Central memory CD8-positive, alpha-beta T cell (primary cell): ENCODE measurements at places on chromosomes 11 and 22.

DNA sequence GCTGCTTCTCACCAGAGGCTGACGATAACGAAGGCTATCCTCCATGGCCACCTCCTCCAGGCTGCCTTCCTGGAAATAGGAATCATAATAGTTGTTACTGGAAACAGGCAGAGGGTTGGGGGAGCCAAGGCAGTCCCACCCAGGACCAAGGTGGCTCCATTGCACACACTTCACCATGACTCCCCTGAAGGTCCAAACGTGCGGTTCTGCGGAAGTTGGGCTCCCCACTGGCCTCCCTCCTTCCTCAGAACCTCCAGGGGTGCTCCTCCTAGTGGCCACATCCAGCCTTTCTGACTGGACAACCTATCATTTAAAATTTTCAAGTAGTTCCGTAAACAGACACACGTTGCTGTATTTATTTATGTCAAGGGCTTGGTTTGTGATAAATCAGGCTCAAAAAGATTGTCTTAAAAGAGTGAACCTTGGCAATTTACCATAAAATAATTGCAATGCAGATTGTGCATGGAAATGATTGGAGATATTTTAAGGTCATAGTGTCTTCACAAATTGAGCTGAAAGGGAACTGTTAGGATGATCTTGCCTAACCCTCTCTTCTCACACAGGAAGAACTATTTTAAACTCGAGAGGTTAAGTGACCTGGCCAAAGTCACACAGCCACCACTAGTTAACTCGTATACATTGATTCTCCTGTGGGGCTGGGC lies 1.4 kb upstream of the TCN2 start:
- DNase-seq: no peak

DNA sequence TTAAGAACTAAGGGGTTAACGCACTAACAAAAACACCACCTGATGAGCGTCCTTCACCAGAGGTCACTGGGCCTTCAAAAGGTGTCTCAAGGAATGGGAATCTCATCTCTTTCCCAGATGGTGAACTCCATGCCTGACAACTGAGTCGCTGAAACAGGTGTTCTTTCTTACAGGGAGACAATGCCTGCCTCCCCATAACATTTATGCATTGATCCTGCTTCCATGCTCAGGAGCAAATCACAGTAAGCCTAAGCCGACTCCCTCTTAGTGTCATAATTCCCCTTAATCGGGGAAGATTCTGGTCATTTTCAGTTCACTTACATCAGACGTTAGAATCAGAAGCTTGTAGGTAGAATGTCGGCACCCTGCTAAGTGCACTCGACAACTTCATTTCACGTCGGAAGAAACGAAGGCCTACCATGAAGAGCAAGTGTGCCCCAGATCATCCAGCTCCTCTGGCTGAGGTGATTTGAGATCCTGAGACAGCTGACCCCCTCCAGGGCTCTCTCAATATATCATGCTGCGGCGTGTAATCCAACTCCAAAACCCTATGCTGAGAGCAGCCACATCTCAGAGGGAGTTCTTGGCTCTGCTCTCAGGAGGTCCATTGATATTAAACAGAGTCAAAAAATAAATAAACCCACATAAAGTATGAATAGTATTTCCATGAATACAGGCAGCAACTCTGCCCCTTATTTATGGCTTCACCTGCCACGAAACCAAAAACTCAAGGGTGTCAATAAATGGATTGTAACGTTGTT lies 163.1 kb downstream of the LARGE1 start:
- DNase-seq: no peak

- DNase-seq: no peak
These were observed 28.1 kb upstream of the IGSF9B start for GRCh38 chr11:133984828-133985227.

GRCh38 chr11:17434108-17434507 lies 42.5 kb downstream of the ABCC8 start:
- no peak for DNase-seq

DNA sequence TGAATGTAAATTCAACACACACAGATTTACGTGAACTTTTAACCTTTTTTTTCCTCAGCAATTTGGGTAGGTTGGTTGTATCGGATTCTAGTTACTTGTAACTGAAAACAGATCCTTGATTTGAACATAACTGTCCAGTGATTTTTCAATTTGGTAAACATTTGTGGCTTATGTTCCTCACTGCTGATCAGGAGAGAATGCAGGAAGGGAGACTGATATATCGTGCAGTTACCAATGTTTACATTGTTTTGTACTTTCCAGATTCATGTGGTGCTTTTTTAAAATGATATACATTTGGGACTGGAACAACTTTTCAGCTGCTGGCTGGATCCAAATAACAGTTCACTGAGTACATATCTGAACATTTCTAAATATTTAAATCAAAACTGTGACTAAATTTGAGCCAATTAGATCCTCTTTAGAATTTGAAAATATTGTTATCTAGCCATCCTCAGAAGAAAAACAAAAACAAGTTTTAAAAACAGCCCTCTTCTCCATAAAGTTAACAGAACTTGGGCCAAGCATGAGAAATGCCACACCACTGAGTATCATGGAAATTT lies 84.3 kb upstream of the MTMR2 start:
- no peak for DNase-seq

GRCh38 chr22:37905534-37906363 lies at the start of gene MICALL1:
MICALL1 (plus strand) TSS chr22:37906297; CDS start chr22:37906423, 126 bp downstream.
- peak; percentile 18 for DNase-seq

GRCh38 chr22:19056951-19057401 lies 65.2 kb downstream of the DGCR2 start:
- no peak for DNase-seq

- no peak for DNase-seq
These were observed 154.6 kb downstream of the MAML2 start for GRCh38 chr11:96188243-96189006.

DNA sequence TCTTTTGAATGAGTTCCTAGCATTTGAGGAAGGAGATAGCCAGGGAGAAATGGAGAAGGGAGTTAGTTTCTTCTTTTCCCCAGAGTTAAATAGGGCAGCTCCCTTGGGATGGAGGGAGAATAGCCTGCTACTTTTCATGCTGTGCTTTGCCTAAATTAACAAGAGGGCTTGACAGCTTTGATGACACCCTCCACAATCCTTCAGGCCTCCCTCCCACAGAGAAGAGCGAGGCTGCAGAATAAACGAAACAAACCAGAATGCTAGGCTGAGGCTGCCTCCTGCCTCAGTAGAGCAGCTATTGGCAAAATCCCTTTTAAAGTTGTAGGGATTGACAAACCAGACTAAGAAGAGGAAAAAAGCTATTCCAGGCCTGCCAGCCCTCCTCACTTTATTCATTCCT lies 94.6 kb downstream of the C11orf58 start:
- DNase-seq: no peak

DNA sequence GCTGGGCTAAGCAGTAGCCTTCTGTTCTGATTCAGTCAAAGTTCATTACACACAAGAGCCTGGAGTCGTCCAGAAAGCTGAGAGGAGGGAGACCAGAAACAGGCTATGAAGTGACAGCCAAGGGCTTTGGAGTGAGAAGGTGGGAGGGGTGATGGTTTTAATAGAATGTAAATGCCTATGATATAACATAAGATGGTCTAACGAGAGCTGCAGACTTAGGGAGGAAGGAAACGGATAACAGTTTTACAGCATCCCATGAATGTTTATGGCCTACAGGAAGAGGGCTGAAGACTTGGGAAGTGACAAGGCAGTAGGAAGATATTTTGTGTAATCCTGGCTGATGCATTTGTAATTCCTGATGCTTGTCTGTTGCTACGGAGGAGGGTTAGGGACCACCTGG lies 62.0 kb downstream of the DHCR7 start:
- no peak for DNase-seq

DNA sequence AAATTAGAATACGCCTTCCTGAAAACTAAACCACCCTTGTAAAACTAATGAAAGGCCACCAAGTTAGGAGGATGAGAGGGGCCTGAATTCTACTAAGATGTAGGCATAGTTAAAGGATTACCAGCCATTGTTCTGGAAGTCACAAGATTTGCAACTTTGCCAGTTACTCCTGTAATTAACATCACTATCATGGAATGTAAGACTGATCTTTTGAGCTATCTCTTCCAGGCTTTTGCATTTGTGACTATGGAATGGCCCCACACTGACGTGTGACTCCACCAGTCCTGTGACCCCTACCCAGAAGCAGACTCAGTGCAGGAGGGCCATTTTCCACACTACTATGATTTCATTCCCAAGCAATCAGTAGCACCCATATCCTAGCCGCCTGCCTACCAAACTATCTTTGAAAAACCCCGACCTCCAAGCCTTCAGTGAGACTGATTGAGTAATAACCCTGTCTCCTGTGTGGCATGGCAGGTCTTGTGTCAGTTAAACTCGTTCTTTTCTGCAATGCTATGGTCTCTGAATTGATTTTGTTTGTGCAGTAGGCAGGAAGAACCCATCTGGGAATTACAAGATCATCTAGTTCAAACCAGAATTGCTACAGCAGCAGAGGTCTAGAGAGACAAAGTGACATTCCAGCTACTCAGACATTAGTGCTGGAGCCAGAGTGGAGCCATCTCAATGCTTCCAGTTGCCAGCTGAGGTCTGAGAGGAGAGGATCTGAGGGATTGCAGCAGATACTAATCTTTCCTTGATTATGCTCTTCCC lies 1.9 kb upstream of the CTSF start:
- no peak for DNase-seq

- no peak for DNase-seq
These were observed 5.5 kb upstream of the NXF1 start for GRCh38 chr11:62810748-62811147.

DNA sequence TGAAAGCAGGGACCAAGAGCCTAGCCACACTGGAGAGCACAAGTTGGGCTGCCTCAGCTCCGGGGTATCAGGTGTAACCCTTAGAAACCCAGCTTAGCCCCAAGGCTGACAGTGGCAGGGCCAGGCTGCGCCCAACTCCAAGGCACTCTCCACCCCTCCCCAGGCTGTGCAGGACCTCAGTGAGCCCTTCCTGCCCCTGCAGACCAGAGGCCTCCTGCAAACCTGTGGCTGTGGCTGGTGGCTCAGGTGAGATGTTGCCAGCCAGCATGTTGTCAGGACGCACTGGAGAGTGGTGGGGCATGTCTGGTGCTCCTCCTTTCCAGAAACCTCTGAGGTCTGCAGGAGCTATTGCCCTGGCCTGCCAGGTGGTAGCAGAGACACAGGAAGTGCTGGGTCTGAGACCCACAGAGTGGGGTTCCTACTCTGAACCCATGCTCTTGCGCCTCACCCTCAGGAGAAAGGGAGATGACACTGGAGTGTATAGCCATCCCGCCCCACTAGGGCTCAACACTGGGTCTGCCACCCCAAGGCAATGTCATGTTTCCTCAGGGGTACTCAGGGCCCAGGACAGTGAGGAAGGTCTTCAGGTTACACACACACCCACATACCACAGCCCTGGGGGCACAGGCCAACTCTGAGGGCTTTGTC lies 2.4 kb upstream of the SCARF2 start:
- DNase-seq: no peak

DNA sequence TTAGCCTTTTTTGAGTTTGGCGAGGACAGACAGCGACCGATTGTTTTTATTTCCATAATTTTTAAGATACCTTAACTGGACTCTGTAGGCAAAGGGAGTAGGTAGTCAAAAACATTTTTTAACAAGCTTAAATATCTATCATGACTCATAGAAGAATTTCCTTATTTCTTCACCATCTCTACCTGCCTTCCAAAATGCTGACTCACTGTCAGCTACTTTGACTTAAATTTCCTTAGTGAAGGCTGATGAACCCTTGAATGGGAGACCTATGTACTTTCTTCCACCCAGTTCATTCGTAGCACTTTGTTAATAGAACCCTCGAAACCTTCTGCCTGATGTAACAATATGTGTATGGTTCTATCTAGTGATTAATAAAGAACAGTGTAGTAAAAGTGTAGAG lies 1.1 kb upstream of the MTMR2 start:
- no peak for DNase-seq

GRCh38 chr11:126083829-126084607 lies 21.4 kb upstream of the CDON start:
- DNase-seq: no peak

DNA sequence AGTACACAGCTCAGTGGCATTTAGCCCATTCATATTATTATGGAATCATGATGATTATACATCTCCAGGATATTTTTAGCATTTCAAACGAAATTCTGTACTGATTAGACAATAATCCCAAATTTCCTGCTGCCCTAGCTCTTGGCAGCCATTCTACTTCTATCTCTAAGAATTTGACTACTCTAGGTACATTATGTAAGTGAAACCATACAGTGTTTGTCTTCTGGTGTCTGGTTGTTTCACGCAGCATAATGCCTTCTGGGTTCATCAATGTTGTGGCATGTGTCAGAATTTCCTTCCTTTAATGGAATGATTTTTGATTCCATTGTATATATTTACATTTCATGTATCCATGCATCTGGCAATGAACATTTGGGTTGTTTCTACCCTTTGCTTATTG lies 517.7 kb downstream of the ETS1 start:
- no peak for DNase-seq

- DNase-seq: no peak
These were observed 262.2 kb downstream of the TTC28 start for GRCh38 chr22:28417431-28417830.

- DNase-seq: no peak
These were observed 11.5 kb upstream of the CDKN1C start for GRCh38 chr11:2897048-2897447.

DNA sequence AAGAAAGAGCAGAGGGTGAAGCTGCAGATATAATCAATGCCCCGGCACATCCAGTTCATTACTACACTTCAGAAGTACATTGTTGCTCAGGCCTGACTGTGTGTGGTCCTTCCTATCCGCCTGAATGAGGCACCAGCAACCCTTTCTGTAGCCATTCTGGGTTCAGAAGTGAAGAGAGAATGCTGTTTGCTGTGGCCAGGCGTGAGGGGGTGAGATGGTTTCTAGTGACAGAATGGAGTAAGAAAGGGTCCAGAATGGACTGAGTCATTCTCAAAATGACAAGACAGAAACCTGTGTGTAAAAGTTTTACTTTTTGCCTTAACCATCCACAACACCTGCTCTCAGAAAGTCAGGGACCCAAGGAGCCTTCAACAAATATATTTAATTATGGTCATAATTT lies 334.8 kb downstream of the GUCY1A2 start:
- DNase-seq: no peak

- no peak for DNase-seq
These were observed 28.1 kb downstream of the PGM2L1 start for GRCh38 chr11:74370123-74370522.

GRCh38 chr11:101840704-101841103 lies 74.1 kb upstream of the CEP126 start:
- DNase-seq: no peak

GRCh38 chr22:16717699-16718558 lies 107.3 kb downstream of the XKR3 start:
- no peak for DNase-seq

DNA sequence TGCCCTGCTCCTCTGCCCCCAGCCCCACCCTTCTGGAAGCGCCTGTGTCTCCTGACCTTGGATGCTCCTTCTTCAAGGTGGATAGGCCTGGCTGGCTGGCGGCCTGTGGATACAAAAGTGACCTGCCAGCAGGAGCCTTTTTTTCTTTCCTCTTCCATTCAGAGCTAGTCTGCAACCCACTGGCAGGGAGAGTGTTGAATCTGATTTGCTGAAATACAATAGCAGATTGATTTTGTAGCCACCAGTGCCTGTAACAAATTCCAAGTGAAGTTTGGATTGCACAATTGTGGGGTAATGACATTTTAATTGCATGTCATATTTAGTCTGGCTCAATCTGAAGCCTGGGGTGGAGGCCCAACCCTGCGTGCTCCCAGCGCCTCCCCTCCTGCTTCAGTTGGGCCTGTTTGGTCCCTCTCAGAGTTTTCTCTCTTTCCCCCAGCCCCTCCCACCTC lies 97.2 kb downstream of the GRIK4 start:
- no peak for DNase-seq
